8988T (cell line): ENCODE measurements at places on chromosomes 12 and 14.

GRCh38 chr12:54040148-54040494 lies 7.3 kb downstream of the HOXC5 start:
- no peak for DNase-seq

GRCh38 chr12:32448586-32448985 lies 49.2 kb downstream of the FGD4 start:
- no peak for DNase-seq

- no peak for DNase-seq
These were observed 389.8 kb downstream of the NUAK1 start for GRCh38 chr12:105748806-105749600.

DNA sequence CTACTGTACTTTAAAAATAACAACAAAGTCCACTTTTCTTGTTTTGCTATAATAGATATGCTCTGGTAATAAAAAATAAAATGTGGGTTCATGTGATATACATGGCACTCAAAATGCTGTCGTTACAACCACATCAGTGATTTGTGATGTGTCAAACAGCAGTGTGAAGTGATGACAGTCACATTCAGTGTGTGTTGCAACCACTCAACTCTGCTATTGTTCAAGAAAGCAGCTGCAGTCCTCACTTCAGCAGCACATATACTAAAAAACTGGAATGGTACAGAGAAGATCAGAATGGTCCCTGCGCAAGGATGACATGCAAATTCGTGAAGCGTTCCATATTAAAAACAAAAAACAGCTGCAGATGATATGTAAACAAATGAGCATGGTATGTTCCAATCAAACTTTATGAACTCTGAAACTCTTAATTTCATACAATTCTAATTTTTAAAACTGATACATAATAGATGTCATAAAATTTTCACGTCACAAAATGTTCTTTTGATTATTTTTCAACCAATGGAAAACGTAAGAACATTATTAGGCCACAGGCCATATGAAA lies 6.7 kb downstream of the TRMT5 start:
- no peak for DNase-seq

DNA sequence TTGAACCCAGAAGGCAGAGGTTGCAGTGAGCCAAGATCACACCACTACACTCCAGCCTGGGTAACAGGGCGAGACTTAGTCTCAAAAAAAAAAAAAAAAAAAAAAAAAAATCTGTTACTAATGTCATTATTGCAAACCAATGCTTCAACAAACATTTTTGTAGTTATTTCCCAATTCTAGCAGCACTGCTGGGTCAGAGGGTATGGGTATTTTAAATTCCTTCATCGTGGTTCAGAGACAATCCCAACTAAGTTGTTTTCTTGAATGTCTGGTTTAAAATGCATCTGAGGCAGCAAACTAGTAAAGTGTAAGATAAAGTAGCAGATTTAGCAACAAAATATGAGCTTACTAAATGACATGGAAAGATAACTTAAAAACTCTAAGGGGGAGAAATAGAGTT lies 65.6 kb downstream of the FERMT2 start:
- DNase-seq: no peak

DNA sequence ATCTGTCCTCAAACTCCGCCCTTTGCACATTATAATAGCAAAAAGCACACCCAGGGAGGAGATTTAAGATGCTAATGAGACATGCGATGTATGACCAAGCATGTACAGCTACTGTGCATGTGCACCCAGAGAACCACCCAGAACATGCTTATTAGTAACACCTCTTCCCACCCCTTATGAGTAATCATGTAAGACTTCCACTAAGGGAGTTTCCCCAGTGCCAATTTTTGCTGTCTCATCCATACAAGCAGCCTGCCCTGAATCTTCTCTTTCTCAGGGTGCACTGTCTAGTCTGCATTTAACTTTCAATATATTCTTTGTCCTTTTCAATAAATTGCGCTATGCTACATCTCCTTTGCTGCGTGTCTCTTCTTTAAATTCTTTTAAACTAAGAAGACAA lies 830.0 kb upstream of the NOVA1 start:
- DNase-seq: no peak
